Ovary (tissue), 10 donors: ENCODE measurements at places on chromosomes 11 and 22. TPM values are rescaled to one million over a fixed set of nuclear protein-coding genes. Genes with fewer than 3 reads are reported as not detected.

The TMEM80 gene
- 37.6 TPM for polyA plus RNA-seq

The SOX6 gene
- polyA plus RNA-seq = 0.61 TPM

DNA sequence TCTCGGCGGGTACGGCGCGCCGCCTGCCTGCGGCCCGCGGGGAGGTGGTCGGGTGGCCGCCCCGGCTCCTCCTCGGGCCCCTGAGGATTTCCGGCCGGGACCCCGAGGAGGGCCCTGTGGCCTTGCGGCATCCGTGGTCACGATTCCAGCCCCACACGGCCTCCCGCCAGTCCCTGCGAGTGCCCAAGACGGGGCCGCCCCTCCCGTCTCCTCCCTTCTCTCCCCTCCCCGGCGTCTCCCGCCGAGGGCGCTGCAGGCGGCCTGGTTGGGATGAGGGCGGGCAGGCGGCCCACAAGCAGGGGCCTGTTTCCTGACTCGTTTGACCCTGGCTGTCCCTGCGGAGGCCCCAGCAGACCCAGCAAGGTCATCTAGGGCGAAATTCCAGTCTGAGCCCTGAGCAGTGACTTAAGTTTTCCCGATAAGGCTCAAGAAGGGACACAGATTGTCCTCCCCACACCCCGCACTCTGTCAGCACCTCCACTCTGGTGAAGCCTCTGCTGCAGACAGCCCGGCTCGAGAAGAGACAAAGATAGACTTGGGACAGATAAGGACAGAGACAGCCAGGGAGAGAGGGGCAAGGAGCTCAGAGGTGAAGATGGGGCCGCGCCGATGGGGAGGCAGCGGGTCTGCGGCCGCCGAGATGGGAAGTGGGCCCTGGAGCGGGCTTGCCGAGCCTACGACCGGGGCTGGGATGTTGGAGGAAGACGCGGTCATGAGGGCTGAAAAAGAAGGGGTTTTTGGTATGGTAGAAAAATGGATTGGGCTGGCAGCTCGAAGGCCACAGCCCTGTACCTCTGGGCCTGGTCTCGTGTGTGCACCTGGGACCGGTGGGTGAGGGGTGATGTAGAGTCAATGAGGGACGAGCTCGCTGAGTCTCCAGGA is 95.0 kb downstream of the SWAP70 start:
- DNase-seq = peak; percentile 78

DNA sequence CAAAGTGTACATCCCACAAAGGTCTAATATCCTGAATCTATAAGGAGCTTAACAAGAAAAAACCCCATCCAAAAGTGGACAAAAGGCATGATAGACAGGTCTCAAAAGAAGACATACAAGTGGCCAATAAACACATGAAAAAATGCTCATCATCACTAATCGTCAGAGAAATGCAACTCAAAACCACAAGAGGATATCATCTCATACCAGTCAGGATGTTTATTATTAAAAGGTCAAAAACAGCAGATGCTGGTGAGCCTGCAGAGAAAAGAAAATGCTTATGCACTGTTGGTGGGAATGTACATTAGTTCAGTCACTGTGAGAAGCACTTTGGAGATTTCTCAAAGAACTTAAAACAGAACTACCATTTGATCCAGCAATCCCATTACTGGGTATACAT is 12.7 kb downstream of the LGALS12 start:
- DNase-seq = no peak

DNA sequence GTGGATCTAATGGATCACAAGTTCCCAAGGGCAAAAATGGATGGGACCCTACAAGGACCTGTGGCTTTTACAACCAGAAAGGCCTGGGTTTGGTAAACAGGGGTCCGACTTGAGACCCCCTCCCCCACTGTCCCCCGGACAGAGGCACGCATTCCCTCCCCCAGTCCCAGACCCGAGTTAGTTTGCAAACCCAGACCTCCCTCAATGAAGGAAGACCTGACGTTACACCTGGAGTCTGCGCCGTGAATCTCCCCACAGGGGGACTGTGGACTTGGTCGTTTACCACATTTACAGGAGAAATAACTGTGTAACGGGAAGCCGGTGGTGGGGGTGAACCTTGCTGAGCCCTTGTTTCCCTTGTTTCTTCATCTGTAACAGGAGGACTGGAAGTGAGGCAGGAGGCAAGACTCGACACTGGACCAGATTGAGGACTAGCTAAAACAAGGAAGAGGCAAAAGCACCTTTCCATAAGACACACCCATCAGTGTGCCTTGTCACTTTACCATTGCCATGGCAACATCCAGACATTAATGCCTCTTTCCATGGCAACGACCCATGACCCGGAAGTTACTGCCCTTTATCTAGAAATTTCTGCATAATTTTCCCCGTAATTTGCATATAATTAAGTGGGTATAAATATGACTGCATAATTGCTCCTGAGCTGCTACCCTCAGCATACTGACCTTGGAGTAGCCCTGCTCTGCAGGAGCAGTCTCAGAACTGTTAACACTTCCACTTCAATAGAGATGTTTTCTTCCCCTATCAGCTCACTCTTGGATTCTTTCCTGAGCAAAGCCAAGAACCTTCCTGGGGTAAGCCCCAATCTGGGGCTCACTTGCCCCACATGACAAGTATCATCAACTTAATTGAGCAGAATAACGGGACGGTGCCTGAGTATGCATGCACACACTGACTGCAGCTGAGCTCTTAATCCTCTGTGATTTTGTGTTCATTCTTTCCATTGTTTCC is 25.4 kb downstream of the PDGFB start:
- no peak for DNase-seq

GRCh38 chr11:76700177-76701100 is 29.9 kb upstream of the LRRC32 start:
- no peak for DNase-seq

GRCh38 chr11:1650918-1651262 is 21.3 kb downstream of the KRTAP5-5 start:
- no peak for DNase-seq

GRCh38 chr11:121802542-121802941 is 313.5 kb downstream of the BLID start:
- peak; percentile 43 for DNase-seq

- DNase-seq = no peak
Observed at GRCh38 chr11:96275801-96276594, 67.0 kb downstream of the MAML2 start.

DNA sequence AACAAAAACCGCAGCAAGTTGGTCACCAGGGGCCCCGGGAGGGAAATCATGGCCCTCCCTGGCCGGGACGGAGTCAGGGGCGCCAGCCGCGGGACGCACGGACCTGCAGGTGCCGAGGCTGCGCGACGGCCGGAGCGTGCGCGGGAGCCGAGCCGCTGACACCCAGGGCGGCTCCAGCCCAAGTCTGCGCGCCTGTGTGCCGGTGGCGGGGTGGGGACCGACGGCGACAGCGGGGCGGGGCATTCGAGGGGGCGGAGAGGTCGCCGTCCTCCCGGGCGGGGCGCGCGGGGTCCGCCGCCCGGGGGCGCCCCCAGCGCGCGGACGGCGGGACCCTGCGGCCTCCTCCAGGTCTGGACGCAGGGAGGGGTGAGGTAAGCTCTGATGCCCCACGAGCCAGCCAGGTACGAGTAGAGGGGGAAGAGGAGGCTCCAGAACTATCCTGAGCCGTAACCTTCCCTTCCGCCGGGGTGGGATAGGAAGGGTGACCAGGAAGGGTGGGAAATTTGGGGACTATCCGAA is at the start of gene ESAM:
Gene ESAM (minus strand): TSS at position 186 of the 519 bp plus-strand sequence. CDS start 136 bp downstream, at position 50.
- DNase-seq = no peak

DNA sequence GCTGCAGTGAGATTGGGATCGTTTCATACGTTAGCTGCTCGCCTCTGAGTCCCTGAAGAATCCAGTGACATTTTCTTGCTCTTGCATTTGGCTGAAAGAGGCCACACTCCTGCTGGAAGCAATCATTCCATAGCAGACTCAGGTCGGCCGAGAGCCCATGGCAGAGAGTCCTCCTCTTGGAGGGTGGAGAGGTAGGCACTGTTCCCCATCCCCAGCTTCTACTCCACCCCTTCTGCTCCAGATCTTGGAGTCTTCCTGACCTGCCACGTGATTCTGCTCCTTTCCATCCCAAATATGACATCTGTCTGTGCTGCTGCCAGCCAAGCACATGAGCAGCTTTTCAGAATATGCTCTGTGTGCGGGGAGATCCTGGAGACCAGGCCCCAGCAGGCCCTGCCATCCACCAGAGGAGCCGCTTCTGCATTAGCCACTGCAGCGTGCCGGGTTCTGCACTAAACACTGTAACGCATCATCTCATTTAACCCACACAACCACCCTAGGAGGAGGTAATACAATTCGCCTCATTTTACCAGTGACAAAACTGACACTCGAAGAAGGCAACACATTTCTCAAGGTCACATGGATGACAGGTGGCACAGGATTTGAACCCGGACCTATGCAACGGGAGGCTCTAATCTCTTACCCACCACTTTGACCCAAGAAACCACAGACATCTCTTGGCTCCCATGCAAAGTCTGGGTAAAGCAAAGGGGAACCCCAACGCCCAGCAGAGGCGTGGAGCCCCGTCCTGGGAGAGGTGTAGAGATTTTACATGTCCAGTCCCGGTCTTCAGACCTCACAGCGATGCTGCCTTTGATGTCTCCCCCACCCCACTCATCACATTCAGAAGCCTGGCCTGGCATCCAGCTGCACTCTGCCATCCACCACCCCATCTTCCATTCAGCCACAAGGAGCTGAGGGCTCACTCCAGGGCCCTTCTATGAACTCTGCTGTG is 78.8 kb downstream of the FEZ1 start:
- no peak for DNase-seq
